Heart right ventricle (tissue), 16 donors: ENCODE measurements at places on chromosomes 1 and 21. TPM values are rescaled to one million over a fixed set of nuclear protein-coding genes. Genes with fewer than 3 reads are reported as not detected.

CELF3 gene
- total RNA-seq, result not detected

LHX8 gene
- not detected for total RNA-seq

UBXN10 gene
- 2.5 TPM for total RNA-seq

DNM3 gene
- 1.7 TPM for total RNA-seq

GBP6 gene
- total RNA-seq, result not detected

UMODL1 gene
- total RNA-seq, result not detected

UTS2 gene
- total RNA-seq, result not detected

SLC9C2 gene
- total RNA-seq, result not detected

VHLL gene
- not detected for total RNA-seq

TCHH gene
- total RNA-seq, result not detected

EXO5 gene
- 4.1 TPM for total RNA-seq

PGLYRP4 gene
- not detected for total RNA-seq

CDC73 gene
- total RNA-seq, result 59.4 TPM

PRR9 gene
- not detected for total RNA-seq

CAPN9 gene
- not detected for total RNA-seq

ITLN1 gene
- total RNA-seq, result not detected

C21orf58 gene
- 0.99 TPM for total RNA-seq

SLC44A3 gene
- total RNA-seq, result 3.9 TPM

KCNA3 gene
- total RNA-seq, result 0.43 TPM

TMEM200B gene
- 1.4 TPM for total RNA-seq

CHIA gene
- not detected for total RNA-seq

DIO1 gene
- not detected for total RNA-seq

TAL1 gene
- total RNA-seq, result 1.8 TPM

CCNL2 gene
- total RNA-seq, result 67.7 TPM

MMP23B gene
- 72.6 TPM for total RNA-seq

INSRR gene
- total RNA-seq, result 0.05 TPM

RNF186 gene
- not detected for total RNA-seq

GPATCH4 gene
- 18.1 TPM for total RNA-seq

KDF1 gene
- total RNA-seq, result 0.25 TPM

CDC42BPA gene
- total RNA-seq, result 32.9 TPM

LCE2C gene
- not detected for total RNA-seq

LMOD1 gene
- 9.6 TPM for total RNA-seq

CYP4A11 gene
- total RNA-seq, result not detected

PCP4L1 gene
- total RNA-seq, result 0.55 TPM

KAZN gene
- 2.5 TPM for total RNA-seq

TFB2M gene
- 13.7 TPM for total RNA-seq

ILDR2 gene
- total RNA-seq, result 4.1 TPM

CRNN gene
- total RNA-seq, result not detected

CYP4X1 gene
- total RNA-seq, result 1.1 TPM
